Fibroblast of the aortic adventitia (primary cell): ENCODE measurements at places on chromosomes 7 and 10. TPM values are rescaled to one million over a fixed set of nuclear protein-coding genes. Genes with fewer than 3 reads are reported as not detected.

Gene CHPF2
- total RNA-seq: 33.0 and 47.0 TPM in 2 replicates

Gene SPOCK2
- 0.36 and 0.98 TPM in 2 replicates for total RNA-seq

Gene STEAP1B
- 2.5 and 38.6 TPM in 2 replicates for total RNA-seq

Gene ZNF365
- 0.41 and 7.2 TPM in 2 replicates for total RNA-seq

Gene PTPN20
- 0.27 TPM in 1 of 2 replicates, not detected in the other for total RNA-seq

Gene SEMA3C
- 208 and 319 TPM in 2 replicates for total RNA-seq

Gene GIMAP2
- 0.27 and 0.98 TPM in 2 replicates for total RNA-seq

Gene SORCS1
- not detected in 2 replicates for total RNA-seq

Gene LUC7L2
- 58.5 and 93.7 TPM in 2 replicates for total RNA-seq

Gene SPDYE1
- total RNA-seq: not detected in 2 replicates

Gene PNLIPRP2
- total RNA-seq: not detected in 2 replicates

Gene HTR7
- 0.25 and 4.6 TPM in 2 replicates for total RNA-seq

Gene OR6V1
- total RNA-seq: not detected in 2 replicates

Gene LCOR
- total RNA-seq: 29.9 and 32.2 TPM in 2 replicates

Gene ACTL6B
- total RNA-seq: not detected in 2 replicates

Gene ATP5F1C
- total RNA-seq: 96.4 and 251 TPM in 2 replicates

Gene HOXA6
- not detected in 2 replicates for total RNA-seq

Gene ARHGEF35
- 1.1 and 2.7 TPM in 2 replicates for total RNA-seq

Gene TMEM229A
- 3.8 TPM in 1 of 2 replicates, not detected in the other for total RNA-seq

Gene MYL10
- not detected in 2 replicates for total RNA-seq

Gene AS3MT
- 2.9 and 7.0 TPM in 2 replicates for total RNA-seq

Gene ZNF212
- 5.6 and 14.3 TPM in 2 replicates for total RNA-seq

Gene FAM25G
- not detected in 2 replicates for total RNA-seq

Gene GALNT17
- 0.18 TPM in 1 of 2 replicates, not detected in the other for total RNA-seq

Gene SRRM3
- 0.18 and 1.3 TPM in 2 replicates for total RNA-seq

Gene EGR2
- 0.90 TPM in 1 of 2 replicates, not detected in the other for total RNA-seq

Gene GRID2IP
- not detected in 2 replicates for total RNA-seq

Gene CCDC172
- total RNA-seq: not detected in 2 replicates

Gene RAB19
- total RNA-seq: not detected in 2 replicates
